MM.1S (cell line): ENCODE measurements at places on chromosomes 16 and 17.

DNA sequence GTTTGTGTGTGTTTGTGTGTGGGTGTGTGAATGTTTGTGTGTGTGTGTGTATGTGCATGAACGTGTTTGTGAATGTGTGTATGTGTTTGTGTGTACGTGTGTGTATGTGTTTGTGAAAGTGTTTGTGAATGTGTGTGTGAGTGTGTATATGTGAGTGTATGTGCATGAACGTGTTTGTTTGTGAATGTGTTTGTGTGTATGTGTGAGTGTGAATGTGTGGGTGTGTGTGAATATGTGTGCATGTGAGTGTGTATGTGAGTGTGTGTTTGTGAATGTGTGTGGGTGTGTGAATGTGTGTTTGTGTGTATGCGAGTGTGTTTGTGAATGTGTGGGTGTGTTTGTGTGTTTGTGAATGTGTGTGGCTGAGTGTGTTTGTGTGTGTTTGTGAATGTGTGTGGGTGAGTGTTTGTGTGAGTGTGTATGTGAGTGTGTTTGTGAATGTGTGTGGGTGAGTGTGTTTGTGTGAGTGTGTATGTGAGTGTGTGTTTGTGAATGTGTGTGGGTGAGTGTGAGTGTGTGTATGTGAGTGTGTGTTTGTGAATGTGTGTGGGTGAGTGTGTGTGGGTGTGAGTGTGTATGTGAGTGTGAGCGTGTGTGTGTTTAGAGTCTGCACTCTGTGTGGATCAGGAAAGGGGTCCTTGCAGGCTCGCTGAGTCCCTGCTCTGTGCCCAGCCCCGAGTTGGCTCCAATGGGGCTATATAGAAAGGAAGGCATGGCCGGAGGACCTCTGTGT is 890 bp upstream of the CD300A start:
- DNase-seq = no peak

GRCh38 chr17:29008591-29008990 is 2.8 kb upstream of the SEZ6 start:
- no peak for DNase-seq

GRCh38 chr17:44911133-44912001 is 3.9 kb downstream of the GFAP start:
- peak; percentile 32 for DNase-seq

- DNase-seq = peak; percentile 19
Observed at GRCh38 chr16:1150511-1150982, 2.4 kb upstream of the CACNA1H start.

DNA sequence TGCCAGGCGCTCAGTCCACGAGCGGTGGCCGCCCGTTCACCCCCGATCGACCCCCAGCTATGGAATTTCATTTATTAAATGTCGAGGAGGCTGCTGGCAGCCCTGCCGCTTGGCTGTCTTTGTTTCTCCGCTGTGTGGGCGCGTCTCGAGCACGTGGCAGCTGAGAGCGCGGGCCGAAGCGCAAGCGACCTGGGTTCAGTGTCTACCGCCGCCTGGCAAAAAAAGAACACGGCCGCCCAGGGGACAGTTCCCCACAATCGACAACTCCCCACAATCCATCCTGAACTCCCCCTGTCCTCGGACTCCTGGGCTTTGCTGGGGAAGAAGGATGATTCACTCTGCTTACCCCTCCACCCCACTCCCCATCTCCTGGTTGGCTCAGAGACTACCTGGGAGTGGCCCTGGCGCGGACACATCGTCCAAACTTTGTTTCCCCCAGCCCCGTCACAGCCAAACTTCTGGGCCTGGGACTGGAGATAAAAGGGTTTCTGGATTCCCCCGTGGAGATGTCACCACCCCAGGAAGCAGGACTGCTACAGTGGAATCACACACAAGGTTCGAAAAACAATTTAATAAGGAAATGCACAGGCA is 1.7 kb upstream of the ANKRD13B start:
- DNase-seq = no peak

DNA sequence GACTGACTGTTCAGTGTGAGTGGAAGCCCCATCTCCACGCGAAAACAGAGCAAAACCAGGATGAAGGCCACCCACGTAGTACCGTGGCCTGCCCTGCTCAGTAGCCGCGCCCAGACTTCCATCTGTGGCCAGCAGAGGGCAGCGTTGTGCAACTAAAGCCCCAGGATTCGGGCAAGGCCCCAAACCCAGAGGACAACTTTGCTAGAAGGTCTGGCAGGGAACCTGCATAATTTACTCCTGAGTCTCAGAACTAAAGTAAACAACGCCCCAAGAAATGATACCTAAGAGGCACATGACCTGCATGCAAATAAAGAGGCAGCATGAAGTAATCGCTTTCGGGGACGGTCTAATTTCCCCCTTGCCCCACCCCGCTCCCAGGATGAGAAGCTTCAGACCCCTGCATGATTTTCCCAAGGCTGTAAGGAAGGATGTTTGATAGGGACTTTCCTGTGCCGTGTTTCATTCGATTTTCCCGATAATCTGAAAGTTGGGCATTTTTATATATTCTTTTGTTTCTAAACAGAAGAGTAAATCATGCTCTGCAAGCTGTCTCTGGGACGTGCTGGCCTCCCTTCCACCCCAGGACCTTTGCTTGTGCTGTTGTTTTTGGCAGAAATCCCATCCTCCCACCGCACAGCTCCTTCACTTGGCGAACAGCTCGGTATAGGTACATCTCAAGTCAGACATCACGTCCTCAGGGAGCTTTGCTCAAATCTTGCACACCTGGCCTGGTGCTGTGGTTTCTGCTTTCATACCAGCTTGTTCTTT is 18.6 kb downstream of the HSBP1 start:
- peak; percentile 45 for DNase-seq

- peak; percentile 21 for DNase-seq
Observed at GRCh38 chr16:49592546-49593423, 219.2 kb downstream of the C16orf78 start.

- no peak for DNase-seq
Observed at GRCh38 chr17:45129940-45130680, 2.2 kb downstream of the PLCD3 start.

DNA sequence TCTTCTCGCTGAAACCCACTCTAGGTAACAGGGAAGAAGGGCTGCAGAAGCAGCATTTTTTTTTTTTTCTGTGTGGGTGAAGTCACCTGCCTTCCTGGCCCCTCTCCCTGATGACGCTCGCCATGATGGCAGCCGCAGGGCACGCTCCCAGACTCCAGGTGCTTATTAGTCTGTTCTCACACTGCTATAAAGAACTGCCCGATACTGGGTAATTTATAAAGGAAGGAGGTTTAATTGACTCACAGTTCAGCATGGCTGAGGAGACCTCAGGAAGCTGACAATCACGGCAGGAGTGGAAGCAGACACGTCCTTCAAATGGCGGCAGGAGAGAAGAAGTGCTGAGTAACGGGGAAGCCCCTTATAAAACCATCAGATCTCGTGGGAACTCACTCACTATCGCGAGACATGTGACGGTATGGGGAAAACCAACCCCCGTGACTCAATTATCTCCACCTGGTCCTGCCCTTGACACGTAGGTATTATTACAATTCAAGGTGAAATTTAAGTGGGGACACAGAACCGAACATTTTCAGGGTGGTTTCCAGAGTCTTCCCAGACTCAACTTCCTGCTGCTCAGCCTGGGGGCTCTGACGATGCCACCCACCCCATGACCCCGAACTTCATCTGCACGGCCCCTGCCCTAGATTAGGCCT is 34.9 kb upstream of the NLRP1 start:
- no peak for DNase-seq

DNA sequence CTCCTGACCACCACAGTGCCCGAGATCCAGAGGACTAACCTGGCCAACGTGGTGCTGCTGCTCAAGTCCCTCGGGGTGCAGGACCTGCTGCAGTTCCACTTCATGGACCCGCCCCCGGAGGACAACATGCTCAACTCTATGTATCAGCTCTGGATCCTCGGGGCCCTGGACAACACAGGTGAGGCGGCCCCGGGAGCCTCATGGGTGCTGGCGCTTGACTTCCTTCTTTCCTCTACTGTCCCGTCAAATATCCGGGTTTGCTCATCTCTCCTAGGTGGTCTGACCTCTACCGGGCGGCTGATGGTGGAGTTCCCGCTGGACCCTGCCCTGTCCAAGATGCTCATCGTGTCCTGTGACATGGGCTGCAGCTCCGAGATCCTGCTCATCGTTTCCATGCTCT is 13.7 kb downstream of the DHX38 start:
- DNase-seq = no peak

DNA sequence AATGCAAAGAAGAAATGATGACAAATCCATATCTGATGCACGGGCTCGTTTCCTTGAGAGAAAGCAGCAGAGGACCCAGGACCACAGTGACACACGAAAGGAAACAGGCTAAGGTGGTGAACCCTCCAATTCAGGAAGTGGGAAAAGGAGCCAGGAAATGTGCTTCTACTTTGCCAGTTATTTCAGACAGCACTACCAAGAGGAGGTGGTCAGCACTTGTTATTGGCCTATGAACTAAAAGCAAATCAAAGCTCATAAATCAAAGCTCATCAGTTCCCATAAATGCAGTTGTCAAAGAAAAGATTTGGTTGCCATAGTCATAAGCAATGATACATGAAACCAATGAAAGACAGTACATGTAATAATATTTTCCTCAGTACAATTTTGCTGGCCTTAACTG is 12.6 kb upstream of the CLTC start:
- DNase-seq = no peak

DNA sequence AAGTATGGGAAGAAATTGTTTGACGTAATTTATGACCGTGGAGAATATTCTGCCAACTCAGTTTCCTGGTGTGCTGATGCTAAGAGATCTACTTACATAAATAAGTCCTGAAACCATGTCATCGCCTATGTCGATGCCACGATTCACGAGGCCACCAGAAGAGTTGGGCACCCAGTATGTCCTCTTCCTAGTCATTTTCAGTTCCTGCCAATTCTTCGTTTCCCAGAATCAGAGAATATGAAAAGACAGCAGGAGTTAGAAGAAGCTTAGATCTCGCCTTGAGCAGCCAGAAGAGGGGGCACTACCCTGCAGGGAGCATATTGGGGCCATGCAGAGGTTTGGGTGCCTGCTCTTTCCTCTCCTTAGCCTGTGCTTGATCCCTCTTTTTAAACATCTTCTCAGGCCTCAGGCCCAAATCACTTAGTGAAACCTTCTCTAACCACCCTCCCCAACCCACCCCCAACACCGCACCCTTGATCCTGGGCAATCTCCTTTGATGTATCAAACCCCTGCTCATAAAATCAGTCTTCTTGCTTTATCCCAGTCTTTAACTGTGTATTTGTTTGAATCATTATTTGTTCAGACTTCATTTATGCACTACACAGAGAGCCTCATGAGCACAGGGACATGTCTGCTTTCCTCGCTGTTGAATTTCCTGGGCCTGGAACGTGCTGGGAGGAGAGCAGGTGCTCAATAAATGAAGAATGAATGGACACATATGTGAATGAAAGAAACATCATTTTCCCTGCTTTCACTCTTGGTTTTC is 12.2 kb upstream of the LONP2 start:
- peak; percentile 42 for DNase-seq

DNA sequence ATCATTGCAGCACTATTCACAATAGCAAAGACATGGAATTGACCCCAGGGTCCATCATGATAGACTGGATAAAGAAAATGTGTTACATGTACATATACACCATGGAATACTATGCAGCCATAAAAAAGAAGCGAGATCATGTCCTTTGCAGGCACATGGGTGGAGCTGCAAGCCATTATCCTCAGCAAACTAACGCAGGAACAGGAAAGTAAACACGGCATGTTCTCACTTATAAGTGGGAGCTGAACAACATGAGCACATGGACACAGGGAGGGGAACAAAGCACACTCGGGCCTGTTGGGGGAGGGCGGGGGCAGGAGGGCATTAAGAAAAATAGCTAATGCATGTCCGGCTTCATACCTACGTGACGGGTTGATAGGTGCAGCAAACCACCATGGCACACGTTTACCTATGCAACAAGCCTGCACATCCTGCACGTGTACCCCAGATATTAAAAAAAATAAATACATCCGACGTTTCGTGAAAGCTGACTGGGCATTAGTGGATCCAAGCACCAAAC is 28.9 kb downstream of the ZNF778 start:
- DNase-seq = no peak

DNA sequence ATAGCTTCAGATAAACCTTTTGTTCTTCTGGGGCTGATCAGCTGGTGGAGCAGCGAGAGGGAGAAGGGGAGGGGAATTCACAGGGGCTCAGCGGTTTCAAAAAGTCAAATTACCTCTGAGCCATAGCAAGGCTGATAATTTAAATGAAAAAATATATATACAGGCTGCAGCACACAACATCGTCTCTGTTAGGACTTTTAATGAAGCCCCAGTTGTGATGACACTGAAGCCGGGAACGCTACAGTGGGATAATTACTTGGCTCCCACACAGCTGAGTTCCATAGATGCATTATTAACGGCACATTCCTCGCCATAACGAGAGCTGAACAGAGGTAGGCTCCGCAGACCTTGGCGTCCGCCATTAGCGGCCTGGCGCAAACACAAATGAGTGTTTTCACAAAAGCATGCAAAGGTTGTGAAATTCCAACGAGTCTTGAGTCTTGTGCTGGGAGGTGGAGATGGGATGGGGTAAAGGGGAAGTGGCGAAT is 216.0 kb downstream of the C16orf78 start:
- no peak for DNase-seq

DNA sequence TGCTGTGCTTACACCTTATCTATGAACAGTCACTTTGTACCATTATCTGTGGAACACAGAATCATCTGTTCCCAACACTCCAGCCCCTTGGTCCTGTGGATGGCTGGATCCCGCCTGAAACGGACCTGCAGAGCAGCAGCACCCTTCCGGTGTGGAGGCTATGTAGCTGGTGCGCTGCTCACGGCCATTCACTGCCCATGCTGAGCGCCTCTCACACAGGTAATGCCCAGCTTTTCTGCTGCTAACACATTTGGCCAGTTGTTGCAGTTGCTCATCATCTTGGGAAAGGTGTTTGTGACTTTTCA is 11.4 kb upstream of the PLK1 start:
- DNase-seq = no peak

DNA sequence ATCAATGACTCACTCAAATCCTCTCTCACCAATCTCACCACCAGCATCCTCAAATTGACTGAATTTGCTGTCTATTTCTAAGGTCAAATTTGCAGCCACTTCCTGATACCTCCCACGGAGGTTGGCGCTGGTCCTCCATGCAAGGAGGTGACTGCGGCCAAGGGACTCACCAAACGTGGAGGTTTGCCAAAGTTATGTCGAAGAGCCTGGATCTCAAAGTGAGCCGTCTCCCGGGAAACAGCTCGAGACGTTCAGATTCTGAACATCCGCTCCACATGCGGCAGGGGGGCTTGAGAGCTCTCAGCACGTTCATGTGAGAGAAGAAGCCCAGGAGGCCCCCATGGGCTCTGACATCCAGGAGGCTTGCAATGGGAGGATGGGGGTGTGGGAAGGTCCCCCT is 22.6 kb downstream of the LGALS3BP start:
- no peak for DNase-seq

- DNase-seq = peak; percentile 99
Observed at GRCh38 chr17:5584383-5585286, at the start of gene NLRP1. Gene NLRP1 (minus strand): TSS chr17:5584509. CDS start chr17:5583957, 552 bp downstream.
